ENCODE measurements at places on chromosomes 7 and 10. TPM values are rescaled to one million over a fixed set of nuclear protein-coding genes. Genes with fewer than 3 reads are reported as not detected.

Gene NUTM2A
- 2.7 TPM for total RNA-seq

Gene MRLN
- 26.3 TPM for total RNA-seq

Gene WDR11
- total RNA-seq: 73.5 TPM

Gene TYW1B
- 6.9 TPM for total RNA-seq

Gene ADIRF
- 46.2 TPM for total RNA-seq

Gene IL2RA
- 1.5 TPM for total RNA-seq

Gene INHBA
- total RNA-seq: 11.3 TPM

Gene FKBP6
- not detected for total RNA-seq

Gene TIMM23B
- total RNA-seq: 22.3 TPM

Gene C7orf33
- total RNA-seq: not detected

Gene EPDR1
- total RNA-seq: 34.3 TPM

Gene CCAR1
- total RNA-seq: 45.4 TPM

Gene ALOX5
- 17.9 TPM for total RNA-seq

Gene BNIP3
- 56.3 TPM for total RNA-seq

Gene LRRC17
- 41.7 TPM for total RNA-seq

Gene CYP26A1
- total RNA-seq: 0.12 TPM
